ENCODE measurements at places on chromosomes 5 and 9.

GRCh38 chr9:16236311-16236710 lies 634.2 kb downstream of the BNC2 start:
- no peak for DNase-seq

GRCh38 chr9:14428781-14429230 lies 114.9 kb upstream of the NFIB start:
- DNase-seq: peak; percentile 25

DNA sequence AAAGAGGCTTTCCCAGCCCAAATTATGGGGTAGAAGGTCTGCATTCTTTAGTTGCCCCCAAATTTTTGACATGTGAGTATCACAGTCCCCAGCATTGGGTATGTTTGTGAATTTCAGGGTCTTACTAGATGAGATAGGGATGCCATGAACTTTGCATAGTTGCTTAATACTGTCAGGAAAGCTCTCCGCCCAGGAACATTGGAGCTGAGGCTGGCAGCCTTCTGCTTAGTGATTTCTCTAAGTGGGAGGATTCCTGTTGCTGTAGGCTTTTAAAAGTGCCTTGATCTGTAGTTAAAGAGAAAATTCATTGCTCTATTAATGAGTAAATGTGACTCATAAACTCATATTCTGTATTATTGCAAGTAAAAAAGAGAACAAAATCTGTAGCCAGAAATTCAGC lies 206.9 kb downstream of the CAVIN4 start:
- no peak for DNase-seq

- no peak for DNase-seq
Observed at GRCh38 chr5:14039576-14039975, 95.1 kb upstream of the DNAH5 start.

- no peak for DNase-seq
Observed at GRCh38 chr5:124825983-124826337, 79.5 kb upstream of the ZNF608 start.

DNA sequence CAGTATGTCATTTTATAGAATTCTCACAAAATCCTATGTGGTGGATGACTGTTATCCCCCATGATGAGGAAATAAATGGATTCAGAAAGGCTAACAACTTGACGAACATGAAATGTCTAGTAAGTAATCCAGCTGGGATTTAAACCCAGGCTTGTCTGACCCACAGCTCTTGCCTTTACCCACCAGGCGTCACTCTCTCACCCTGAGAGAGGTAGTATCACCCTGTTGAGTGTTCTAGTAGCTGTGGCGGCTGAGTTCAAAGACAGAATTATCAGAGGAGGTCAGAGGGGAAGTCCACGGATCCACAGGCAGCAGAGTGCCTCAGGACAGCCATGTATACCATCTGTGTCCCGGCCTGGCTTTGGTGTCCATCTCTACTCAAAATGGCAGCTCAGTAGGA lies 113.8 kb downstream of the ZNF462 start:
- no peak for DNase-seq

DNA sequence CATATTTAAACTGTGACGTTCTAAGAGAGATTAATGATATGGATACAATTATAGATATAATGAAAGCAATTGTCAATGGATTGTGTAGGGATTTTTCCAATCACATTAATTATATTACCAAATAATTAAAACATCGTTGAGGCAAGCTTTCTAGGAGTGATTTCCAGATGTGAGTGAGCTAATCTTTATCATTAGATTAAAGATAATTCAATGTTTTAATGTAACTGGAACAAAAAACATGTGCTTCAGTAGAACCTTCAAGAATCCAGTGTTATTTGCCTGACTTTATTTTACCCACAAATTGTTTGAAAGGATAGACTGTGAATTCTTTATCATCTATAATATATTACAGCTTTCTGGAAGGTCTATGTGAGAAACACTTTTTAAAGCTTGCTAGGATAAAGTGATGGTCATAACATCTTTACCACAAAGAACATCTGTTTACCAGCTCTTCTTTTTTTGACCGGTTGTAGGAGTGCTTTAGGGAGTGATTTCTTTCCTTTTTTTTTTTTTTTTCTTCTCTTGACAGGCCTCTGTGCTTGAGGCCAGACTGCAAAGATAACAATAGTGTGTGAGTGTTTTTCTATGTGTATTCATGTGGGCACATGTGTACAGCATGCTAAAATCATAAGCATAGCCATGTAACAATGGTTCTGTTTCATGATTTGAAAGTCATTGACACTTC lies 35.0 kb downstream of the SNCAIP start:
- DNase-seq: no peak
